Brain (organoid and tissue), 16 donors: ENCODE measurements at places on chromosomes 1 and 21.

- DNase-seq, result no peak
Measured at GRCh38 chr1:212484701-212485570, 52.2 kb downstream of the NENF start.

DNA sequence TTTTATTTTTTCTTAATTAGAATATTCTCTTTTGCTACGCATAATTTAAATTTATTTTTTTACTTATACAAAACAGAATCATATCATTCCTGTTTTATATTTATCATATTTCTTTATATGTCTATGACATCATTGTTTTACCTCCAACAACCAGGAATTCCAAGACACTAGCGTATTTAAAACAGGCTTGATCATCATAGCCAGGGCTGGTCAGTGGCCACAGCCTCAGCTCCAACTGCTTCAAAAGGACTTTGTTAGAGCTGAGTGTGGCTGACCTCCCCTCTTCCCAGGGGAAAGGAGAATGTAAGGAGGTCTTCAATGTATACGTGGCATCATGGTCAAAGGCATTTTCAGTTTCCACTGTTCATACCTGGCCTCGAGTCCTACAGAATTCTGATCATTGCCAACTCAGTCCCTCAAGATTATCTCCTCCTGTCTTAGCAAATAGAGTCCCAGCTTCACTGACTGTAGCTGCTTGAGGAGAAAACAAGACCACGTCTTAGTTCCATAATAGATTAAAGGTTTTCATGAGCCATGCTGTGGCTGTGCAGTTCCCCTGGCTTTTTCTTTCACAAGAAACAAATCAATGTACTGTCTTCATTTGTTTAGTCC, 444.0 kb downstream of the PTPRC start:
- DNase-seq, result no peak

- DNase-seq, result no peak
Measured at GRCh38 chr1:230793463-230793745, 46.2 kb downstream of the CAPN9 start.

- DNase-seq, result no peak
Measured at GRCh38 chr1:96387785-96388184, 333.8 kb upstream of the PTBP2 start.

DNA sequence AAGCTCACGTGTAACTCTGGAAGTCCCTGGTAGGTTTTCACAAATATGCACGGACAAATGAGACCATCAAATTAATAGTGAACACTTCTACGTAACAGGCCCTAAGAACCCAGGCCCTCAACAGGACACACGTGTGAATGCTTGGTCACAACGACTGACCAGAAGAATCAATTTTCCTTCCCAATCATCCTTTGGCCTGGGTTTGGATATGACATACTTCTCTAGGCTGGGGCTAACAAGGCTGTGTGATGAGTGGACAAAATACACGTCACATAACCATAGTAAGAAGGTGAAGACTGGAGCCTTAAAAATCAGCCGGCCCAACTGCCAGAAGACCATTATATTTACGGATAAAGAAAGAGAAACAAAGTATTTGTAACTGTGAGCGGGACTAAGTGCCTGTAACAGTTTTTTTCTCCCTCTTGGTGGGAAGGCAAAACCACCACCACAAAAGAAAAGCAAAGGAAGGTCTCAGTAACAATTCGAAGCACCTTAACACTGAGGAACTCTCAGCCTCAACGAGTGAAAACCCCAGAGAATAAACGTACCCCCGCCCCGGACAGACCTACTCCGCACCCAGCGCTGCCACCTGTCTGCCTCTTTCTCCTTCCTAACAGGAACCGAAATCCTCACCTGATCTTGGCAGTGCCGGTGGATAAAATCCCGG, 450 bp downstream of the SDE2 start:
- no peak for DNase-seq

- no peak for DNase-seq
Measured at GRCh38 chr1:205004351-205004750, 38.7 kb upstream of the CNTN2 start.

- peak; percentile 88 for DNase-seq
Measured at GRCh38 chr1:233253832-233254331, 41.6 kb downstream of the PCNX2 start.

DNA sequence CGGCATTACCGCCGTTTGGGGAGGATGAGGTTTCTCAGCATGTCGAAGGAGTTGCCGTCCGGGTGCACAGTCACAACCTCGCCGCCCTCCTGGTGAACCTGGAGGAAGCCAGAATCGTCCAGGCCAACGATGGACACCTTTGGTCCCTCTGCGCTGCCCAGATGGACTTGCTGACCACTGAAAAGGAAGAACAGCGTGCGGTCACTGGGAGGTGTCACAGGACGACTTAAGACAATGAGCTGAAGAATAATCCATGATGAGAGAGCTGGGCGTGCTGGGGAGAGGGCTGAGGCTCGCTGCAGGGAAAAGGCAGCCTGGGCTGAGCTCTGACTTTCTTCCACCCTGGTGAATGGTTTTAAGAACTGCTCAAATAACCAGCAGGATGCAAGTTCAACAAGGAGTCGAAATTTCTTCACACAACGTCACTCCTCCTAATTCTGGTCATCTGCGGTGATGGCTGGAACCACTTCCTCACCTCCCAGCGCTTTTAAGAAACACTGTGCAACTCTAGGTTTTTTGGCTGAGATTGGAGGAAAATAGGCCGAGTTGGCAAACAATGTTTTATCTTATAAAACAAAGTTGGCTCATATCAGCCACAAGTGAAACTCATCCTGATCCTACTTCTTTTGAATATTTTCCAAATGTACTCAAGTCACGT, 55.5 kb downstream of the SIM2 start:
- DNase-seq, result no peak

GRCh38 chr1:30411206-30411605, 312.2 kb downstream of the MATN1 start:
- DNase-seq, result no peak

DNA sequence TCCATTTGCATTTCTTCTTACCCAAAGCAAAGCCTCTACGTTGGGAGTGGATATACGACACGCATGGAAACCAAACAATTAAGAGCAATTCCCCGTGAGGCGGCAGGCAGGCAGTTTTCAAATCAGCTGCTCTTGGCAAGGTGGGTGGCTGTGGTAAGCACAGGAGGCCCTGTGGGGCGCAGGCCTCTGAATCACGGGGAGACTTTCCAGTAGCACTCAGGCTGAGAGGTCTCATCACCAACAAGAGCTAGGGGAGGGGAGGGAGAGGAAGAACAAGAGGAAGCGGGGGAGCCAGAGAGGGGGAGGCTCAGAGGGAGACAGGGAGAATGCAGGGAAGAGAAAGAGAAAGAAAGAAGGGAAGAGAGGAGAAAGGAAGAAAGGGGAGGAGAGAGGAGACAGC, 56.4 kb downstream of the MT1HL1 start:
- no peak for DNase-seq

DNA sequence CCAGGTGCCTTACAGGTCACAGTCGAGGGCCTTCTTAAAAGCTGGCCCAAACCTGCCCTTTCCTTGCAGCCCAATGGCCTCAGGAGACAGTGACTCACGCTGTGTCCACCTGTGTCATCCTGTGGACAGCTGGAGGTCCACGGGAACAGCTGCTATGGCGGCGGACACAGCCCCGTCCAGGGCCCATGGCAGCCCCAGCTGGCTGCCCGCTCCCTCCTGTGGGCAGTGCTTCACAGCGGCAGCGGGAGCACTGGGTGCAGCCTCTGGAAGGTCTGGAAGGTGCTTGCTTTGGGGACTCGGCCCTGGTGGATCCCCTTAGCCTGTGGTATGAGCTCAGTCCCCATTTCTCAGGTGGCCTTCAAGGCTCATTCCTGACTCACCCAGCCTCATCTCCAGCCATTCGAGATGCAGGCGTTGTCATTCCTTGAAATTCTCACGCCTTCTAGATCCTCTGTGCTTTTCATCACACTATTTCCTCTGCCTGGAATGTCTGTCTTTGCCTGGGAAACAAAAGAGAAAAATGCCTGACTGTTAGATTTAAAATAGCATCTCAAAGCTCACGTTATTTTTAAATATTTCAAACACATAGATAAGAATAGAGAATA, 86.8 kb downstream of the KIF26B start:
- DNase-seq, result no peak

DNA sequence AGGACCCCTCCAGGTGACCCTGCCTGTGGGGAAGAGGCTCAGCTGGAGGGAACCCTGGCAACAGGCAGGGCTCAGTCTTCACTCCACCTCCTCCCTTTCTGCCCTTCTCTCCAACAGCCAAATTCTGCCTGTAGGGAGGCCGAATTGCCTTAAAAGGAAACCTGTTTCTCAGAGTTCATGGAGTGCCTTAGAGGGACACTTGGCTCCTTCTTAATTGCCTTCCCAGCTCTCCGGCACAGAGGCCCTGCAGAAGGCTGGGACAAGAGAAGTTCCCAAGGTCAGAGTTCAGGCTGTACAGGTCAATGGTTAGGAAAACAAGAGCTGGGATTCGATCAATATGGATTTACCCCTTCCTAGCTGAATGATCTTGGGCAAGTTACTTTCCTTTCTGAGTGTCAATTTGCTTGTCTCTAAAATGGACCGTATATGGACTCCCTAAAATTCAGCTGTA, 6.2 kb downstream of the CSRP1 start:
- DNase-seq, result no peak

DNA sequence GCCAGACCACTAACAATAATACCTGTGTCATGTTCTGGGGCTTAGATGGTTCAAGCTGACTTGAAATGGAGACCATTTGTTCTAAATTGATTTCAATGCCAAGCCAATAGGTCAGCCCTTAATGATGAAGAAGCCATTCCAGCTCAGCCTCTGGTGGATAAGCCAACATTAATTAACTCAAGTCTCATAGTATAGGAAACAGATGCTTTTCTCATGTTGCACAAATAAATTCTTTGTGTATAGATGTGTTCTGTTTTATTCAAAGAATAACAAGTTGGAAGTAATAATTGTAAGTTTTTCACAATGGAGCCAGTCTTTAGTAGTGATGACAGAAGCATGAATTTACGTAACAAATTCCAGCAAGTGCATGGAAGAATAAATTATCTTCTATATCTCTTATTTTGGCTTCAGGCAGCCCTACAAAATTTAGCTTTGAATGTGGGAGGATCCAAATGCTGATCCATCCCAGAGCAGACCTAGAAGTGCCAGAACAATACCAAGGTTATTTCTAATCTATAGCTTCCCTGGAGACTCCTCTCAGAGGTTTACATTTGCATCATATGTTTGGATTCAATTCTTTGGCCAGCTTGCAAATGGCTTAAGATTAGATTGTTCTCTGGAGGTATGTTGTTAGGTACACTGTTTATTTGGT, 42.2 kb upstream of the C1orf105 start:
- no peak for DNase-seq

GRCh38 chr1:177909416-177909815, 60.4 kb downstream of the SEC16B start:
- DNase-seq, result no peak

- no peak for DNase-seq
Measured at GRCh38 chr1:228154670-228155571, 5.2 kb downstream of the GJC2 start.

DNA sequence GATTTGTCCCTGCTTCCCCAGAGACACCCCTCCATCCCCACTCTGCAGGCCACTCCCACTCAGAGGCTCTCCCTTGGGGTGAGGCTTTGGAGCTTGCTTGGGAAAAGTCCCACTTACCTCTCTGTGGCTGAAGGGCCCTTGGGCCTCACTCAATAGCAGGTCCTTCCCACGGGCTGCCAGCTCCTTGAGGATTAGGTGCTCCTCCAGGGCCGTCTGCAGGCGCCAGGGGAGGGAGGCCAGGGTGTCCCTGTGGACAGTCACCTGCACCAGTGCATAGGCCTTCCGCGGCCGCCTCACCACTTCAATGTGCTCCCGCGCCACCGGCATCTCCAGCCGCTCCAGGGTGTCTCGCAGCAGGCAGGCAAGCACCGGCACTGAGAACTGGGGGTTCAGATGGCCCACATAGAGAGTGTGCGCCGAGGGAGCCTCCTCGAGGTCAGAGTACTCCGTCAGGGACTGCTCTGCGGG, 1.4 kb downstream of the SLFNL1 start:
- no peak for DNase-seq

GRCh38 chr1:222195857-222196256, 352.0 kb downstream of the HHIPL2 start:
- no peak for DNase-seq

DNA sequence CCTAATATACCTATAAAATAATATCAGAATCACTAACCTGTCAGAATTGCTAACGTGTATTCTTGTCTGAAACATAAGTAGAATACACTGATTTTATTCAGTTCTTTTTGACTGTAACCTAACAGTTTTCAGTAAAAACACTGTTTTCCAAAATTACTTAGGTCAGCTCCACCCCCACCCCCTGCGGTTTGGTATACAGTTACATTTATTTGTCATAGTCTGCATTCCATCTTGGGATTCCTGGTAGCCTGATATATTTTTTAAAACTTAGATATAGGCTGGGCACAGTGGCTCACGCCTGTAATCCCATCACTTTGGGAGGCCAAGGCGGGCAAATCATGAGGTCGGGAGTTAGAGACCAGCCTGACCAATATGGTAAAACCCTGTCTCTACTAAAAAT, 19.8 kb upstream of the ABCD3 start:
- DNase-seq, result no peak

DNA sequence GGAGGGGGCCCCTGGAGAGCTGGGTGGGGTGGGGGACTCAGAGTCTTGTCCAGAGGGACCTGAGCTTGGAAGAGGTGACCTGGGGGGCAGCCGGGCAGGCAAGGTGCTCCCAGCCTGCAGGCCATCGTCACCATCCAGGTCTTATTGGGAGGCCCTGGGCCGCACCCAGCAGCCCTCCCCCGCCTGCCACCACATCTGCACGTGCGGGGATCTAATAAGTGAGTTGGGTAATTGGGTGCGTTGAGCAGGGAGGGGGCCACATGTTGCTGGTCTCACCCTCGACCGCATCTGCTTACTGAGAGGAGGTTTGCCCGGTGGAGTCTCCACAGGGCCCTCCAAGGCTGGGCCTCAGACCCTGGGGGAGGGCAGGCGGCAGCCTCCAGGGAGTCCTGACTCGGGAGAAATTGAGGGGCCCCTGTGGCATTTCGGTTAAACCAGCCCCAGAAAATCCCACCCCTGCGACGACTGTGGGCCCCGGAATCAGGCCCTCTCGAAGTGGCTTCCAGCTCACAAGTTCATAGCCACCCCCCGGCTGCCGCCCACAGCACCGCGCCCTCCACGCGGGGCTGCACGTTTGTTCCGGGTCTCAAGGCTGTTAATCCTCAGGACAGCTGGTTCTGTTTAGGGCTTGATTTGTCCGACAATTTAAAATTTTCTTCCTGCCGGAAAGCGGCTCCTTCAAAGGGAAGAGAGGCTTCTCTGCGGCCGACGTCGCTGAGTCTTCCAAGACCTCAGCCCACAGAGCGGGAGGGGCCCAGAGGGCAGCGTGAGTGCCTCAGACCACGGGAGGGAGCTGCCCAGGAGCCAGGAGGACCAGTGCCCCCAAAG, 14.7 kb upstream of the COL6A2 start:
- DNase-seq, result no peak

- DNase-seq, result no peak
Measured at GRCh38 chr1:171112119-171112518, 21.4 kb downstream of the FMO3 start.

GRCh38 chr1:72937905-72938304, 655.6 kb upstream of the NEGR1 start:
- no peak for DNase-seq

- no peak for DNase-seq
Measured at GRCh38 chr1:65069011-65069565, 78.9 kb upstream of the AK4 start.

GRCh38 chr1:158821723-158822122, 9.4 kb upstream of the MNDA start:
- no peak for DNase-seq
